ENCODE measurements at places on chromosomes 4 and X.

DNA sequence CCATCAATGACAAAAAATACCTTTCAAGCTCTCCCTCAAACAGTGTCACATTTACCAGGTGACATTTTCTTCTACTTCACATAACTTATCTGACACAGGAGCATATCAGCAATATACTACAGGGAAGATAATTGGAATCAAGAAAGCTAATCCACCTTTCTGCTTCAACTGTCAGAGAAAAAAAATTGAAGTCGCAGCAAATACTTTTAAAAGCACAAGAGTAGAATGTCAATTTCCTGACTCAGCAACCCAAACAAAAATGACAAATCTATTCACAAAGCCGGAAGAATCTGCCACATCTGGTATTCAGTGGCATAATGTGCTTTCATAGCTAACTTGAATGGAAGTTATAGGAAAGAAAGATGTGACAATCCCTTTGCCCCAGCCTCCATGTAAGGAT lies 36.7 kb downstream of the AGA start:
- DNase-seq, result no peak

GRCh38 chr4:177562859-177563258 lies 120.6 kb upstream of the AGA start:
- DNase-seq, result no peak

- DNase-seq, result no peak
Observed at GRCh38 chr4:182022909-182023308, 220.3 kb upstream of the TENM3 start.

DNA sequence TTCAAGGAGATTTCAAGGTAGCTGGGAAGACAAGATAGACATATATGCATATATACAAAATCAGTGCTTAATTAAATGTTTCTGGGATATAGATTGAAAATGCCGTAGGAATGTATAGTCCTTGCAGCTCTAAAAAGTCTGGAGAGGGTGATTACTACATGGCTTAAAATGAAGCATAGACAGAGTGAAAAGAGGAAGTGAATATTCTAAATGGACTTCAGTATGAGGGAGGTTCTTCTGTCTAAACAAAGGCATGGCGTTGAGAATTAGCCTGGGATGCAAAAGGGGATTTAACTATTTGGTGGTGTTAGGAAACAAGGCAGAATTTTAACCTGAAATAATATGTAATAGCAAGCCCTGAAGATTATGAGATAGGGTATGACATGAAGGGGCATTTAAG lies 141.5 kb upstream of the FRMPD4 start:
- no peak for DNase-seq

DNA sequence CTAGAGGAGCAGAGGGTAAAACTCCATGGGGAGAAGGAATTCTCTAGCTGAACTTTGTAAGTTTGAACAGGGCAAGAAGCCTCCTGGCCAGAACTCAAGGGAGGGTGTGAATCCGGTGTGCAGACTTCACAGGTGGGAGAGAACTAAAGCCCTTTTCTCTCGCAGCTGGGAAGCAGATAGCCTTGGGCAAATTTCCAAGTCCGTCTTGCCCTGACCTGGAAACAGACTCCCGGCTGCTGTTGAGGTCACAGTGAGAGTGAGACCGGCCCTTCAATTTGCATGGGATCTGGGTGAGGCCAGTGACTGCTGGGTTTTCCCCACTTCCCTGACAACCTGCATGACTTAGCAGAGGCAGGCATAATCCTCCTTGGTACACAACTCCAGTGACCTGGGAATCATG lies 94.5 kb upstream of the ZNF827 start:
- DNase-seq, result no peak

DNA sequence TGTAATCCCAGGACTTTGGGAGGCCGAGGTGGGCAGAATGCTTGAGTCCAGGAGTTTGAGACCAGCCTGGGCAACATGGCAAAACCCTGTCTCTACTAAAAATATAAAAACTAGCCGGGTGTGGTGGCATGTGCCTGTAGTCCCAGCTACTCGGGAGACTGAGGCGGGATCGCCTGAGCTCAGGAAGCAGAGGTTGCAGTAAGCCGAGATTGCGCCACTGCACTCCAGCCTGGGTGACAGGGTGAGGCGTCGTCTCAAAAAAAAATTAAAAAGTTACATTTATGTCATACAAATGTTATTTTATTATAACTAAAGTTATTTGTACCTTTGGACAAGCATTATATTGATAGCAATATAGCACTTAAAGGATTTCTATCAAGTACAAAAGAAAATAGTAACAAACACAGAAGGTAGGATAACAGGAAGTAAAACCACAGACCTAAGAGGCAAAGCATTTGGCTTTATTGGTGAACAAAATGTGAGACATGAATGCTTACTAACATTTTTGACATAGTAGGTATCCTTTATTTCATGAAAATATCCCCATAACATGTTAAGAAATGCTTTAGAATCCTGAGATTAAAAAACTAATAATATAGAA lies 51.5 kb downstream of the TMEM165 start:
- no peak for DNase-seq

DNA sequence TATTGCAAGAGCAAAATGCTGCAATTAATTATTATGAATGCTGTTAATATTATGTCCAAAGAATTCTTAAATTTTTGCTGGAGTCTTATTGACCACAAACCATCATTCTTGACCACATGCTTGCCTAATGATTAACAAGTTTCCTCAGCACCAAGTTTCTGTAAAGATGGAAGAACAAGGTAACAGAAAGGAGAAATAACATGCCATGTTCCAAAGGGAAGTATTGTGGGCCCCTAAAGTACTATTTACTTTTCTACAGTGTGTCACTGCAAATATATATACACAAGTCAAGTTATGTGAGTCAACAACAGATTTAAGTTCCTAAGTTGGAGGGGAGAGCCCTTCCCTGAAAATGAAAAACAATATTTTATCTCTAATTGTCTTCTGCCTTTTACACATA lies 20.6 kb downstream of the FAM47E start:
- DNase-seq, result no peak

- DNase-seq, result no peak
Observed at GRCh38 chr4:28373191-28373590, 1512.5 kb downstream of the STIM2 start.

GRCh38 chrX:100409610-100410590 lies at the start of gene PCDH19:
TSS of gene PCDH19 (minus strand) at chrX:100410273. CDS start at chrX:100408597, 1,676 bp downstream.
- peak; percentile 64 for DNase-seq

GRCh38 chr4:82360298-82361177 lies 13.3 kb downstream of the HNRNPD start:
- peak; percentile 30 for DNase-seq

- no peak for DNase-seq
Observed at GRCh38 chrX:151336809-151337208, 60.2 kb upstream of the VMA21 start.

DNA sequence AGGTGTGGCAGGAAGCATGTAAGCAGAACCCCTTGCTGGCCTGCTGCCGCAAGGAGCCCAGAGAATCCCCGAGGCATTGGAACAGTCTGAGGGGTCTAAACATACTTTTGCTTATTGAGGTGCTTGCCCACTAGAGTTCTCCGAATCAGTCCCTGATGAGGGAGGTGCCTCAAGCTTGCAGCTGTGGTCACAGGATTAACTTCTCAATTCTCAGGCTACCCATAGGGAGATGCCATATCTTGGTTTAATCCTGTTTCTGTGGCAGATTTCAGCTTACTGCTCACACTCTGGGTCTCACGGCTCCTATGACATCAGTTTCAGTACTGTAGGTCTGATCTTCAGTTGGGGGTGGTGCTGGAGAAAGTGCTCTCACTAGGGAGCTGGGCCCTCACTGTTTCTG lies 39.9 kb downstream of the CCNG2 start:
- no peak for DNase-seq

DNA sequence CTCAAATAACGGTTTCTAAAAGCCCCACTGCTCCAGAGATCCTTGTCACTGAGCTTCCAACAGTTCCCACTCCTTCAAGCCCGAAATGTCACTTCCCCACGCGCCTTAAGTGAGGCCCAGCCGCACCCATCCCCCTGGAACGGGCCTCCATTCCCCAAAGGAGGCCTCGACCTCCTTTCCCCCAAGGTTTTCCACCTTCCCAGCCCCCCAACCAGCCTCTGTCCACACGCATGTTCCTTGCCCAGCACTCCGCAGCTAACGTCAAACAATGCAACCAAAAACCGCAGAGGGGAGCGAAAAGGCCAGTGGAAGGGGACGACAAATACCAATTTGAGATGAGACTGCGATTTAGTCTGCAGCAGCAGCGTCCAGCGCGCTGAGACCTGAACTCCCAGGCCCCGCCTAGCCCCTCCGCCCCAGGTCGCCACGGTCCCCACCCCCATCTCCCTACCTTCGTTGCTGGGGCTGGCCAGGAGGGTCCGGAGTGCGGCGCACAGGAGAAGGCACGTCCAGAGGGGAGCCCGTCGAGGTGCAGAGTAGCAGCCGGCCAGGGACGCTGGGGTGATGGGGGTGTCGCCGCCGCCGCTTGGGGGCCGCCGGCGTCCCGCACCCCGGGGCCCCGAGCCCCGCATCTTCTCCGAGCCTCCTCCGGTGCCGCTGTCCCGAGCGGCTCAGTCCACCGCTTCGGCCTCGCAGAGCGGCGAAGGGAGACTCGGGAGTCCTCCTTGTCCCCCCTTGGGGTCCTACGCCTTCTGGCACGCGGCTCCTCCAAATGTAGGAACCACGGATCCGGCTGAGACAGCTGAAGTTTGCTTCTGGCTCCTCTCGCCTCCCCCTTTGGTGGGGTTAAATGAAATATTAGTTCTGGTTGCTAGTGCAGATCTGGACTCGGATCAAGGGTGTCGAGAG lies 924 bp downstream of the EPHA5 start:
- DNase-seq, result no peak

DNA sequence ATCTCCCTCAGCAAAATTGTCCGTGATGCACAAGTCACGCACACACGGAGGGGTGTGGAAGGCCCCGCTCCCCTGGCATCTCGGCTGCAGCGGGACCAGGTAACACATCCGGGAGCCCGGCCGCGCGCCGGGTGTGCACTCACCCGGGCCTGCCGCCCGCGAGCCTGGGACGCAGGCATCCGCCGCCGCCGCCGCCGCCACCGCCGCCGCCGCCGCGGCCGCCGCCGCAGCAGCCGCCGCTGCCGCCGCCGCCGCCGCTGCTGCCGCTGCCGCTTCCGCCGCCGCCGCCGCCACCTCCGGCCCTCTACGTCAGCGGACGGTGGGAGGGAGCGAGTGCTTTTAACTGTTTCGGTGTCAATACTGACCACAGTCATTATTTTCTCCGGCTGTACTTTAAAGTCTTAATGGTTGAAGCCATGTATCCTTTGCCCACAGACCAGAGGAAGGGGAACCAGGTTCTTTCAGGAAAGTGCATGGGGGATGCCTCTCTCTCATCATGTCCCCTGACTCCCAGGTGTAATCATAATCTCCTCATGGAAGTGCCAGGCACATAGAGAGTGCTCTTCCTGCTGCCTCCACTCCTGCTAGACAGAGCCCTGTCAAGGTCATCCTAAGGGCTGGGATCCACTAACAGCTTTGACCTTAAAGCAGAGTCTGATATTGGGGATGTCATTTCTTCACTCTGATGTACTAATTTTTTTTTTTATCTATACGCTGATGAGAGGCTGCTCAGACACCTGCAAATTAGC lies 38.0 kb downstream of the MAGEE2 start:
- DNase-seq, result peak; percentile 37

DNA sequence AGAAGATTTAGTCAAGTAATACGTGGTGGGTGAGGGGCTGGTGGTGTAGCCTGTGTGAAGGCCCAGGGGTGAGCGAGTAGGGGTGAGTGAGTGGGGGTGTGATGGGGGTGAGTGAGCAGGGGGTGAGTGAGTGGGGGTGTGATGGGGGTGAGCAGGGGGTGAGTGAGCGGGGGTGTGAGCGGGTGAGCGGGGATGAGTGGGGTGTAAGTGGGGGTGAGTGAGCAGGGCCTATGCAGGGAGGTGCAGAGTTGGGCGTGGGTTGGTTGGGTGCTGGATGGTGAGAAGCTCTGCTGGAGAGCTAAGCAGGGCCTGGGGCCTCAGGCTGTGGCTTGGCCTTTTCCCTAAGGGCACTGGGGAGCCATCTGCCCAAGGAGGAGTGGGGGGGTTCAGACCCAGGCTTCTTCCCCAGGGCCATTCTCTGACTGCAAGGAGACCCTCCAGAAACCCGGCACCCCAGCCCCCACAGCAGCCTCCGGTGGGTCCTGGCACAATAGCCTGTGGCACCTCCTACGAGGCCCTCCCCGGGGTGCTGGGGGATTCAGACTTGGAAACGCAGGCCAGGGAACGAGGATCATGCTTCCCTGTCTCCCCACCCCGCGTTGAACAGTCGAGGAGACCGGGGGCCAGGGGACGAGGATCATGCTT lies 30.4 kb downstream of the SH3TC1 start:
- DNase-seq, result no peak

DNA sequence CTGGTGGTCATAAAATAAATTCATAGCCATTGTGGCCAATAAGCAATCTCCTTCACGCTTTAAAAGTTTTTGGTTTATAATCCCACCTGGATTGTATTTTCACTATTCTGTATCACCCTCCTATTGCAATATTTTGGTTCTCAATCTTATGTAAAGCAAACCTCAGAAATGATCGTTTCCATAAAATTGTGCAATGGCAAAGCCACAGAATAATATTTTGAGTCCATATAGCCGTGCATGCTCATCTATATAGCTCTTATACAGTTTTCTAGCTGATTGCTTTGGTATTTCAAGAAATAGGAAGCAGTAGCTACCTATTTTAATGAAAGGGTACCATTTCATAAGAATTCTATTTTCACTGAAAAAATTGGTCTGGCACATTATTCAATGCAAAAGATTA lies 10.0 kb upstream of the HAND2 start:
- DNase-seq, result no peak

DNA sequence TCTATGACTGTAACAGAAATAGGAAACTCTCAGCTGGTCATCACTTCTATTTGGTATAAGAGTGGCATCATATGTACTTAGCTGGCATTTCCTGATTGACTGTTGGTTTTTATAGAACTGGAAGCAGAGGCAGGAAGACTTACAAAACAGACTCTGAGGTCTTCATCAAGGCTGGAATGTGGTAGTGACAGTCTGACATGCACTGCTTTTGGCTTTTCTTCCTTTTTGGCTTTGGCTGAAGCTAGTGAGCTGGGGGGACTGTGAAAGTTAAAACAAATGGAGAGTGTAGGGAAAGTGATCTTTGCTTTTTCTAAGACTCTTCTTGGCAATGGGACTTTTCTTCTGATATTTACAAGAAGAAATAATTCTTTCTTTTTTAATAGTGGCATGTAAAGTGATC lies 121.1 kb upstream of the SLC4A4 start:
- DNase-seq, result no peak
